ENCODE measurements at places on chromosomes 13 and 19.

- DNase-seq = no peak
Measured at GRCh38 chr19:21158523-21159135, 16.8 kb downstream of the ZNF431 start.

GRCh38 chr13:97182111-97182890, 39.8 kb upstream of the MBNL2 start:
- DNase-seq = no peak

- no peak for DNase-seq
Measured at GRCh38 chr13:30920162-30920909, 12.1 kb upstream of the TEX26 start.

DNA sequence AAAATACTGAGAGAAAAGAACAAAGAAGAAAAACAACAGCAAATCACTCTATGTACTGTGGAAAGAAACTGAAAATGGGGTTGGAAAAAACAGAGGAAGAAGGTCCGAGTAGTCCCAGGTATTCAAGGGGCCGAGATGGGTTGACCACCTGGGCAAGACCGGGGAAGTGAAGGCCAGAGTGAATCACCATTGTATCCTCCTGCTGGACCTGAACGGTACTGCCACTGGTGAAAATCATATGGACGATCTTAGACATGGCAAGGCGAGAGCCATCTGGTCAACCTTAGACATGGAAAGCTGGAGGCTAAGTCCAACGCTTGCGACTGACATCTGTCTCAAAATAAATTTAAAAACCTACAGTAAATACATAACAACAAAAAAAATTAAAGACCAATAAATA, 44.4 kb upstream of the ZNF91 start:
- DNase-seq = no peak

DNA sequence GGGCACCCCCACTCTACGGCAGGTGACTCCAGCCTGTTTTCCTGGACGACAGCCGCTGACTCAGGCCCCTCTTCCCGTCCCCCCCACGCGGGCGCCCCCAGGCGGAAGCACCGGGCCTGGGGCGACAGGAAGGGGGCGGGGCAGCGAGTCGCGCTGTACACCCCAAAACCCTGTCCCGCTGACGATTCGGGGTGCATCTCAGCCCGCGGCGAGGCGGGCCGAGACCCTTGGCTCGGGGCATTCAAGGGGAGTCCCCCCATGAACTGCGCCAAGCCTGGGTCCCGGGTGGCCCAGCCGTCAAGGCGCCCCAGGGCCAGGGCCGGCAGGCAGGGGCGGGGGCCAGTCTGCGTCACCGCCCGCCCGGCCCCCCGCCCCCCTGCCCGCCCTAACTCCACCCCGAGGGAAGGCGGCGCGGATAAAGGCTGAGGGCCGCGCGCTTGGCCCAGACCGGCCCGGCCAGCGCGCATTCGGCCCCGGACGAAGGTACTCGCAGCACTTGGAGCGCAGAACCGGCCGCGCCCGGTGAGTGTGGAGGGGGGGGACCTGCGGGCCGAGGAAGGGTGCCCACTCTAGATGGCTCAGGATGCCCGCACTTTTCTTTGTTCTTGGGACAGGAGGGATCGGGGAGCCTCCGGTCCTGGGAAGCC, at the start of gene MIDN:
Gene MIDN, plus strand, starts transcription at position 445 of the 647 bp plus-strand sequence. CDS start 1,714 bp downstream, outside the sequence.
- DNase-seq = peak; percentile 49

- DNase-seq = no peak
Measured at GRCh38 chr19:57099199-57099661, 20.6 kb upstream of the USP29 start.

DNA sequence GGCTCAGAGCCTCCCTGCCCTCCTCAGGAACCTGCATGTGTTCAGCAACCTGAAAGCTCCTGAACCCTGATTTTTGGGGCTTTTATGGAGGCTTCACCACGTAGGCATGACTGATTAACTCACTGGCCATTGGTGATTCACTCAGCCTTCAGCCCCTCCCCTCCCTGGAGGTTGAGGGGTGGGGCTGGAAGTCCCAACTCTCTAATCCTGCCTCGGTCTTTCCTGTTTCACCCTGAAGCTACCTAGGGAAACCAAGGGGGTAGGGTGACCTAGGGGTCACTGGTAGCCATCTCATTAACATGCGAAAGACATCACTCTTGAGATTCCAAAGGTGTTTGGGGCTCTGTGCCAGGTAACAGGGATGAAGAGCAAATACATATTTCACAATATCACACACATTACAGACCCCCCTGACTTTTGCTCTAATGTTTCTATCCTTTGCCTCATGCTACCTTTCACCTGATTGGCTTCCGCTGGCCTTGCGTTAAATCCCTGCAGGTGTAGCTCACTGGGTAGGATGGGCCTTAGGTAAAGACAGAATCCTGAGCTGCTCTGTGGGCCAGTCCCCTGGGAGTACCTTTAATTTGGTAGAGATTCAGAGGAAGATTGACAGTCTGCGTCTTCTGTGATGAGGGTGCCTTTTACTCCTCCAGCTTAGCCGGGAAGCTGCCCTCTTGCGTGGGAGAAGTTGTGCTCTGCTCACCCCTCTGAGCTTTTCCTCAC, 260.6 kb downstream of the ATP8A2 start:
- DNase-seq = no peak

All from NCI-H2029 treated with DMSO at 0.1 percent for 48 hours (cell line).